ENCODE measurements at places on chromosomes 3 and 15.
A peak's percentile ranks its signal among the peaks of the same experiment; 100 is the strongest.

DNA sequence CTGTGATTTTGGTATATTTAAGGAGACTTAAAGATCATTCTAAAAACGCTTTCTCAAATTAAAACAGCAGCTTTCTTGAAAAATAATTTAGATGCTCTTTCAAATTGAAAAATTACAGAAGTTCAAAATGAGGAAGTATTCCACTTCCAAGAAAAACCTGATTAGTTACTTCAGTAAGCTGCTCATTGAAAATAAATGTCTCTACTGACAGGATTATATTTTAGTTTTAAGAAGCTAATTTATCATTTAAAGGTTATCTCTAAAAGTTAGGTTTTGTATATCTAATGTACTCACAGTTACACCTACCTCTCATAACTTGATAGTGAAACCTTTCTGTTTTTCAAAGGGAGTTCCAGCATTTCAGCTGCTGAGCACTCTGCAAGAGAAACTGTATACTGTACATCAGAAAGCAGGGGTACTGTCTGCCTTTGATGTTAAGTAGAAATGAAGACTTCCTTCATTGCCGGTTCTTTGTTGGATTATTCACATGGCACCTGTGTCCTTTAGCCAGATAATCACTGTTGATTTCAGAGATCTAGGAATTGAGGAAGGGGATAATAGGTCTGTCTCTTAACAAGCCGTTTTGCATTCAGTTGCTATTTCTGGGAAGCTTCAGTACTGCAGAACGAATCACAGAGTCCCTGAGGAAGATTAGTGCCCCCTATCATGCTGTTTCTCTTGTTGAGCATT is 161.6 kb downstream of the TCF12 start:
- no peak for DNase-seq

DNA sequence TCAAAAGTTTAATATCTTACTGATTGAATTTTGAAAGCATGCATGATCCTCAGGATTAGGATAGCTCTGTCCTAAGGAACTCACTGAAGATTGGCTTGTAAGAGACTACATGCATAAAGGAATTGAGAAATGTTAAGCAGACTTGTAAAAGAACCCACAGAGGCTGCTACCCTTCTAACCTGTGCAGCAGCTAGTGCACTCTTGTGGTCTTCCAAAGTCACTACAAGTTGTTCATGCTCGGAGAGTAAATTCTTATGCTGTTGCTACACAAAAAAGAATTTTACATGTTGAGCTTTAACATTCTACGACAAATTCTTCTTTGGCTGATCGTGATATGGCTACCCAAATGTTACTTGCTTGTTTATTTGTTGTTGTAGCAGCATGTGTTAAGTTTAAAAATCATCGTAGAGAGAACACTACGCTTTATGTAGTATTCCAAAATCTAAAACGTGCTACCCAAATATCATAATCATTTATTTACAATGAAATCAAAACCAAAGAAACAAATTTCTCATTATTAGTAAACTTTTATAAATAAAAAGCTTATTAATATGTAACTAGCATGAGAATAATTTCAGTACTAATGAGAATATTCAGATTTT is 55.0 kb downstream of the GOLIM4 start:
- no peak for DNase-seq

GRCh38 chr3:153614563-153614962 is 452.5 kb downstream of the RAP2B start:
- DNase-seq = no peak

GRCh38 chr3:145915787-145916186 is 245.2 kb downstream of the PLOD2 start:
- DNase-seq = no peak

DNA sequence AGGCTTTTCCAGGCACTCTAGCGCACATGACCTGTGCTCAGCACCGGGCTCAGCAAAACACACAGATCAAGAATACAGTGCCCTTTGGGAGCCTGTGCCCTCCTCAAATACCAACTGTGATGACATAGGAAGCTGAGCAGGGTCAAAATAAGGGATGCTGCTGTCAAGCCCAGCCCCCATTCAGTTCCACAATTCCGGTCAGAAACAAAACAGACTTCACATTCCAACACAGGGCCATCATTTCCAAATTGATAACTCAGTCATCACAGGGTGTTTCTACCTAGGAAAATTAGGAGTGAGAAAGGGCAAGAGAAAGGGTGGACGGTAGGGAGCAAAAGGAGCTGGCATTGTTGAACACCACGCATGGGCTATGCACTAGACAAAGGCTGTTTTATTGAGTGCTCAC is 158.4 kb upstream of the CCDC54 start:
- DNase-seq = no peak

- no peak for DNase-seq
Observed at GRCh38 chr3:49359623-49360022, 1.5 kb upstream of the GPX1 start.

DNA sequence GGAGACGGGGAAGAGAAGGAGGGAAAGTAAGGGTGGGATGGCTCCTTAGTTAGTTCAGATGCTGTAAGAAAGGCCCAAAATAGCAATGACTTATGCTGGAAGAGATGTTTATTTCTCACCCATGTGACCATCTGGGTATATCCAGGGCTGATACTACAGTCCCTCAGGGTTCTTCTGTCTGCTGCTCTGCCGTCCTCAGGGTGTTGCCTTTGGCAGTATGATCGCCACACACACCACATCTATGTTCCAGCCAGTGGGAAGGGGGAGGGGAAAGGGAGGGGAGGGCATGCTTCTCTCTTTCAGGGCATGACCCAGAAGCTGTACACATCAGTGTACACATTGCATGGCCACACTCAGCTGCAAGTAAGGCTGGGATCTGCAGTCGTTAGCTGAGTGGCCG is 10.2 kb downstream of the CD276 start:
- no peak for DNase-seq

- no peak for DNase-seq
Observed at GRCh38 chr3:4375911-4376310, 72.7 kb downstream of the SETMAR start.

- DNase-seq = no peak
Observed at GRCh38 chr3:45510519-45510918, 84.0 kb upstream of the LIMD1 start.

DNA sequence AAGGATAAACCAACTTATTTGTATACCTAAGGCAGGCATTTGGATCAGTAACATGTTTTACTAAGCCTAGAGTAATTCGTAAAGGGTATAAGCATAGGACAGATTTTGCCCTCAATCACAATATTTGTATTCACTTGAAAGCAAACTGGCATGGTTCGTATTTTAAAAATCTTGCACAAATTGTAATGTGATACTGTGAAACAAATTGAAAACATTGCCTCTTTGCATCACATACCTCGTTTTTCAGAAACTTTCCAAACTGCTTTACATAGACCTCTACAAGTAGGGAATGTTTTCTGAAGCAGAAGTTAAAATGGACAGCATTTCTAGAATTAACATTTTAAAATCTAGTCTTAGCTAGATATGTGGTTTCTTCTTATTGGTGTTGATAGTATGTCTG is 11.6 kb downstream of the KBTBD8 start:
- no peak for DNase-seq

DNA sequence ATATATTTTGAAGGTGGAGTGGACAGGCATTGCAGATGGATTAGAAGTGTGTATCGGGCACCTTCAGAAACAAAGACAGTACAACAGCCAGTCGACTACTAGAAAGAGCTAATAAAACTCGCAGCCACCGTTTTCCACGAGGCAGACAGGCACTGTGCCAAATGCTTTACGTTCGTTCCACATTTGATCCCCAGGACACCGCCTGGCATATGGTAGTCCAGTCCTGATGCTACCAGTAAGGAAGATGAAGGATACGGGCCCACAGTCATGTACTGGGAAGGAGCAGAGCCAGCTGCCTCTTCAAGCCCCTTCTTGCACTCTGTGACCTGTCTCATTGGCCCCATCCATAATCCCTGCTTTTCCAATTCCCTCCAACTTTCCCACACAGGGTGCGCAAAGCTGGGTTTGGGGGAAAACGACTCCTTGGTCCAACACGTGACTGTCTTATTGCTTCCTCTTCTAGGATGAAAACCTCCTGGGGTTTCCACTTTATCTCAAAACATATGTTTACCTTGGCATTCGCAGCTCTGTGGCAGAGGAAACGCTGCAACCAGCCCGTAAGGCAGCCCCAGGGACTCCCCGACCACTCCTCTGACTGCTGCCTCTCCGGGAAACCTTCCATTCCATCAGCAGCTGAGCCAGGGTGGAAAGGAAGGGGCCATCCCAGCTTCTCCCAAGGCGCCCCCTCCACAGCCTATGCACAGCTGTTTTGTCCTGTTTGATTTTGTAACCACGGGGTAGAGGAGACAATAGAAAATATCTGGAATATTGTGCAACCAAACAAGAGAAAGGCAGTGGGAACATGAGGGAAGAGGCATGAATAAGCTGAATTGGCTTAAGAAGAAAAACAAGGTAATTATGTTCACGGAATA is 107.4 kb downstream of the ADAMTS17 start:
- no peak for DNase-seq

DNA sequence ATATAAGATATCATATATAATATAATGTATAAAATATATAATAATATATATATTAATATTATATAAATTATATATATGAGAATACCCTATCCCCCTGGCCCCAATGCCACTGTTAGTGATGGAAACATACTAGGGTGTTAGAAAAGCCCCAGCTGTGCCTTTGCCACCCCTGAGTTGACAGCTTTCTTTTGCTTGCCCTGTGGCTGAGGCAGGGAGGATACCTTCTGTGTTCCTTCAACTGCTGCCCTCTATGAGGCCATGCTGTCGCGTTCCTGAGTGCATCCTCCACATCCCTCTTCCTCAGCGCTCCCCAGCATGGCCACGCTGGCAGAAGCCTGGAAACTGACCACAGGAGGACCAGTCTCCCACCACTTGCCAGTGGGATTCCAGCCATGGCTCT is 26.3 kb downstream of the FAN1 start:
- DNase-seq = no peak

- DNase-seq = no peak
Observed at GRCh38 chr3:194279101-194279500, 72.0 kb downstream of the CPN2 start.

GRCh38 chr15:41999290-42000285 is 21.3 kb downstream of the PLA2G4E start:
- DNase-seq = no peak

GRCh38 chr3:188217726-188218125 is 63.8 kb downstream of the LPP start:
- no peak for DNase-seq

DNA sequence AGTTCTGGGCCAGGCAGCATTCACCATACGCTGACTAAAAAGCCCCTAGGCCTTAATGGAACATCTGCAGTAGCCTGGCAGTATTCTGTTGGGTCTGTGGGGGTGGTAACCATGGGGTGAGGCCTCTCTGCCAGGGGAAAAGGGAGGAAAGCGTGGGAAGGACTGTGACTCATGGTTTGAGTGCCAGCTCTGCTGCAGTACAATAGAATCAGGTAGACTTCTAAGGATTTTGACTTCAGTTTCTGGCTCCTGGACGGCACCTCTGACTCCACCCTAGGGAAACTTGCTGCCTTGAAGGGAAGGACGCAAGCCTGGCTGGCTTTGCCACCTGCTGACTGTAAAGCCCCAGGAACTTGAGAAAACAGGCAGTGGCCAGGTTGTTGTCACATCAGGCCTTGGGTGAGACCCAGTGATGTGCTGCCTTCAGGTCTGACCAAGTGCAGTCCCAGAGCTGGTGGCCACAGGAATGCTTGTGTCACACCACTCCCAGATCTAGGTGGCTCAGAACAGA is 148.6 kb downstream of the SUCNR1 start:
- peak; percentile 16 for DNase-seq

All from T1000 (cell line).